Kidney epithelial cell (primary cell): ENCODE measurements at places on chromosomes 6 and 20. TPM values are rescaled to one million over a fixed set of nuclear protein-coding genes. Genes with fewer than 3 reads are reported as not detected.

DNA sequence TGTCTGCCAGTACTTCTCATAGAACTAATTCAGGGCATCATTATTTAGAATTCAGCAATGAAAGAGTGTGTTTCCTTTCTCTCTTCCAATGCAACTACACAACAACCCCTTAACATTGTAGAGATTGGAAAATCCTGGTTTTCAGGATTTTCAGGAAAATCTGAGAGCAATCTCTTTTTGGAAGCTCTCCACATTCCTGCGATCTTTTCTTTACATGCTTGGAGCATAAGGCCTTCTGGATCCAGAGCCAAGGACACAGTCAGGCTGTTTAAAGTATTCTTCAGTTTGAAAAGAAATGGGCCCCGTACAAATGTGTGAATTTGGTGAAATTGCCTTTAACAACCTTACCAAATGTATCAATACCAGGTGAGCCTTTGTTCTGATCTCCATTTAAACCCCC lies 469.7 kb downstream of the PKHD1 start:
- DNase-seq = no peak

HAO1 gene
- not detected in 2 replicates for total RNA-seq

- DNase-seq = no peak
These were observed 815 bp downstream of the UTRN start for GRCh38 chr6:144285798-144286502.

ATXN1 gene
- 12.5 and 32.6 TPM in 2 replicates for total RNA-seq

FAM110A gene
- 6.2 and 8.5 TPM in 2 replicates for total RNA-seq

GRCh38 chr6:87870556-87870955 lies 168.5 kb upstream of the AKIRIN2 start:
- no peak for DNase-seq

COL10A1 gene
- not detected in 2 replicates for total RNA-seq

- DNase-seq = no peak
These were observed 675.1 kb upstream of the MMS22L start for GRCh38 chr6:97958134-97958533.

- no peak for DNase-seq
These were observed 37.7 kb downstream of the PMEPA1 start for GRCh38 chr20:57672164-57672563.

- DNase-seq = no peak
These were observed 23.4 kb upstream of the FRMD1 start for GRCh38 chr6:168102315-168102985.

DNA sequence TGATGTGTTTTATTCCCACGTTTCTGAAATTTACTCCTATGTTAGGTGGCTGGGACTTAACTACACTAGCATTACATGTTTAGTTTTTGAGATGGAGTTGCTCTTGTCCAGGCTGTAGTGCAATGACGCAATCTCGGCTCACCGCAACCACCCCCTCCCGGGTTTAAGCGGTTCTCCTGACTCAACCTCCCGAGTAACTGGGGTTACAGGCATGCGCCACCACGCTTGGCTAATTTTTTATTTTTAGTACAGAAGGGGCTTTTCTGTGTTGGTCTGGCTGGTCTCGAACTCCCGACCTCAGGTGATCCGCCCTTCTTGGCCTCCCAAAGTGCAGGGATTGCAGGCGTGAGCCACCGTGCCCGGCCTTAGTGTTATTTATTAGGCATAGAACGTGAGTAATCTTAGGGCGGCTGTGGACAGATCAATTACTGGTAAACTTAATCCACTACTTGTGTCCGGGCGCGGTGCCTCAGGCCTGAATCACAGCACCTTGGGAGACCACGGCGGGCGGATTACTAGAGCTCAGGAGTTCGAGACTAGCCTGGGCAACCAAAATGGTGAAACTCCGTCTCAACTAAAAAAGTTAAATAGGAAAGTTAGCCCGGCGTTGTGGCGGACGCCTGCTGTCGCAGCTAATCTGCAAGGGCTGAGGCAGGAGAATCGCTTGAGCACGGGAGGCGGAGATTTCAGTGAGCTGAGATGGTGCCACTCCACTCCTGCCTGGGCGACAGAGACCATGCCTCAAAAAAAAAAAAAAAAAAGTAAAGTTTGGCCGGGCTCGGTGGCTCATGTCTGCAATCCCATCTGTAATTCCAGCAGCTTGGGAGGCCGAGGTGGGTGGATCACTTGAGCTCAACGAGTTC lies 123.7 kb upstream of the BTN3A2 start:
- DNase-seq = no peak

SAMD10 gene
- total RNA-seq = 8.0 and 9.6 TPM in 2 replicates

HFE gene
- total RNA-seq = 1.4 and 2.6 TPM in 2 replicates

ENPP4 gene
- total RNA-seq = 9.8 and 10.4 TPM in 2 replicates

DNA sequence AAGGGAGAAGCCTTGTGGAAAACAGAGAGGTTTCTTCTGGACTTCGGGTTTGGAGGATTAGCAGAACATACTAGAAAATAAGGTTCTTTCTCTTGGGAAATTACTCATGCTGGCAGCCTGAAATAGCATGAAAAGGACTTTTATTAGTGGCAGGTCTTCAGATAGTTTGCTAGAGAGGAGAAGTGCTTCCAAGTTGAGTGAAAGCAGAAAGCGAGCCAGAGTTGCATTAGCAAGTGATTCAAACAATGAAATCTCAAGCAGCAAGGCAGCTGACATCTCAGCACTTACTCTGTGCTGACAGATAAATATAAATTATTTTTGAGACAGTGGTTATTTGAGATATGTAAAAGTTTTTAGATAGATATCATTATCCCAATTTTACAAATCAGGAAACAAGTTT lies 91.9 kb downstream of the PLCB4 start:
- DNase-seq = no peak

- no peak for DNase-seq
These were observed 49.0 kb upstream of the HTR1E start for GRCh38 chr6:86888301-86888700.

ECHDC1 gene
- 48.6 and 66.3 TPM in 2 replicates for total RNA-seq

GRCh38 chr6:50962213-50962759 lies 143.6 kb downstream of the TFAP2B start:
- no peak for DNase-seq

GRCh38 chr20:58670102-58670501 lies 19.0 kb downstream of the STX16 start:
- DNase-seq = no peak

CFB gene
- 1.9 and 13.8 TPM in 2 replicates for total RNA-seq
